ENCODE measurements at places on chromosomes 12 and 14. TPM values are rescaled to one million over a fixed set of nuclear protein-coding genes. Genes with fewer than 3 reads are reported as not detected.

TTC8 gene
- total RNA-seq, result 10.6 TPM

OR6C2 gene
- not detected for total RNA-seq

TMEM253 gene
- total RNA-seq, result 0.19 TPM

NYNRIN gene
- 8.5 TPM for total RNA-seq

KRT80 gene
- total RNA-seq, result 1.5 TPM

CACNA2D4 gene
- total RNA-seq, result not detected

PTCSC3 gene
- not detected for total RNA-seq

TMEM30B gene
- total RNA-seq, result 0.34 TPM

MYO1A gene
- total RNA-seq, result not detected

RIMBP2 gene
- total RNA-seq, result not detected

KRT81 gene
- not detected for total RNA-seq

DLGAP5 gene
- total RNA-seq, result 8.9 TPM

CMA1 gene
- total RNA-seq, result not detected

DIABLO gene
- total RNA-seq, result 83.7 TPM

CD63 gene
- 1,119 TPM for total RNA-seq

ACTR6 gene
- total RNA-seq, result 11.9 TPM

FANCM gene
- total RNA-seq, result 4.8 TPM

PTPRQ gene
- not detected for total RNA-seq

BDKRB1 gene
- not detected for total RNA-seq

OLR1 gene
- 0.64 TPM for total RNA-seq

TSPAN19 gene
- 0.35 TPM for total RNA-seq

RFLNA gene
- total RNA-seq, result 0.41 TPM

RNASE4 gene
- 7.8 TPM for total RNA-seq

TRPV4 gene
- total RNA-seq, result 5.9 TPM

CD163L1 gene
- total RNA-seq, result 1.8 TPM

OSGEP gene
- 56.8 TPM for total RNA-seq

MAP1LC3B2 gene
- 0.82 TPM for total RNA-seq

PLA2G1B gene
- not detected for total RNA-seq

MUCL1 gene
- total RNA-seq, result not detected

CD69 gene
- total RNA-seq, result 32.5 TPM

IL26 gene
- total RNA-seq, result not detected

AQP6 gene
- total RNA-seq, result not detected

RAD9B gene
- total RNA-seq, result 0.29 TPM

OVCH1 gene
- total RNA-seq, result not detected

TNS2 gene
- 38.5 TPM for total RNA-seq

TPH2 gene
- not detected for total RNA-seq

NUBPL gene
- 13.1 TPM for total RNA-seq

NELL2 gene
- 0.35 TPM for total RNA-seq

SYNE3 gene
- total RNA-seq, result 5.8 TPM

EID3 gene
- 5.8 TPM for total RNA-seq

OAS2 gene
- 80.4 TPM for total RNA-seq

SLC5A8 gene
- total RNA-seq, result not detected

LGR5 gene
- total RNA-seq, result not detected

RASSF8 gene
- 38.7 TPM for total RNA-seq

ANGEL1 gene
- total RNA-seq, result 11.1 TPM

KCNK13 gene
- not detected for total RNA-seq

YLPM1 gene
- total RNA-seq, result 30.1 TPM

TGFB3 gene
- total RNA-seq, result 0.53 TPM

SMCO2 gene
- total RNA-seq, result 0.88 TPM

MYF6 gene
- total RNA-seq, result not detected

VPS33A gene
- 26.8 TPM for total RNA-seq

IL23A gene
- not detected for total RNA-seq

HOXC9 gene
- 5.7 TPM for total RNA-seq

TXNRD1 gene
- 346 TPM for total RNA-seq

SLC24A4 gene
- 0.18 TPM for total RNA-seq

ERP27 gene
- not detected for total RNA-seq

PTPRR gene
- total RNA-seq, result 0.15 TPM

TUNAR gene
- not detected for total RNA-seq

Measured in glomerular endothelial cell (primary cell).